Activated naive CD4-positive, alpha-beta T cell treated with anti-CD3 and anti-CD28 coated beads, Interleukin-2, amount 50 U/mL, for 16 hours (primary cell): ENCODE measurements at places on chromosomes 13 and 19.

DNA sequence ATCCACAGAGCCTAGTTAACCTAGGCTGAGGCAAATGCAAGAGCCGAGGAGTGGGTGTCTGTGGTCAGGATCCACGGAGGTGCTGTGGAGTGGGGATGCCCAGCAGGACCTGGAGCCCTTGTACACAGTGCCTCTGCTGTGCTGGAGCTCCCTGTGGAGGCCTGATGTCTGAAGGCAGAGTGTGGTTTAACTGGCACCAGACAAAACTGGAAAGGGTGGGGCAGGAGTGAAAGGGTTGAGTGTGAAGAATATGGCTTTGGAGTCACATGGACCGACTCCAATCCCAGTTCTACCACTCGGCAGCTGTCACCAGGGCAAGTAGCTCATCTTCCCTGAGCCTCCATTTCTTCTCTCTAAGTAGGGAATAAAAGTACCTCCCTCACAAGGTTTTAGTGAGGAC, 60.3 kb upstream of the GPR12 start:
- DNase-seq: no peak

DNA sequence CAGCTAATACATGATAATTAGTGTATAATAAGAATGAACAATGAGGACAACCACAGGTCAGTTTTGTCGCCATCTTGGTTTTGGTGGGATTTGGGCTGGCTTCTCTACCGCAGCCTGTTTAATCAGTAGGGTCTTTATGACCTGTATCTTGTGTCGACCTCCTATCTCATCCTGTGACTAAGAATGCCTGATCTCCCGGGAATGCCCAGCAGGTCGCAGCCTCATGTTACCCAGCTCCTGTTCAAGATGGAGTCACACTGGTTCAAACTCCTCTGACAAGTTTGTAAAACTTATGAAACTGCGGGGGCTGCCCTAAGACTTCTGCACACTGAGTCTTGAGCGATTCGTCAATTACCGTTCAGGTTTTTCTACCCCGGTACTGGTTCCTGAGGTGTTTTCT, 21.5 kb upstream of the ADGRE1 start:
- DNase-seq: no peak

DNA sequence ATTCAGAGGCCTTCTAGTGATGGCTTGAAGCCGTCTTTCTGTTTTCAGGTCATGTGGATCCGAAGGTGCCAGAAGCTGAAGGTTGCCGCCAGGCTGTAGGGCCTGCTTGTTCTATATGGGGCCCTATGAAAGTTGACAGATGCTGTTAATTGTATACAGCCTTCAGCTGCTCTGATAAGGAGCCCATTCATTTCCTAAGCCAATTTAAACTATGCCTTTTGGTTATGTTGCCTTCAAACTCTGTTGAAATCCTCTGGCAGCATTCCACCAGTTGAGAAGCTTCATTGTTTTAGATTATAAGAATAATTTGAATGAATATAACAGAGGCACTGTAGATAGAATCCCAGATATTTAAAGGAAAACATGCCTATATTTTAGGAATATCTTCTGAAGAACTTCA, 34.4 kb downstream of the RAP2A start:
- no peak for DNase-seq

- DNase-seq: no peak
These were observed 37.3 kb downstream of the SOX1 start for GRCh38 chr13:112103961-112104880.

DNA sequence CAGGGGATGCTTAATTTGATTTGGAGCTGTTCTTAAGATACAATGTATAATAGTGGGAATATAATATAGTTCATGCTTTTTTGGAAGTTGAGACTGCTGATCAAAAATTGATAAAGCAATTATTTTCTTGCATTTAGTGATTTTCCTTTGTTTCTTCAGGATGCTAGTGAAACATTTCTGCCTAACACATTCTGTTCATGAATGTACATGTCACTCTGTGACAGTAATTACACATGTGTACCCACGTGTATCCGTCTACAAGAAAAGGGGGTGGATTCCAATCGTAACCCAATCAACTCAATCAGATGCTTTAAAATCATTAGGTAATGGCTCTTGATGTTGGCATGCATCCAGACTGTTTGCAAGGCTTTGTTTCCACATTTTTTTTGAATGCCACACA, 5.0 kb upstream of the FRY start:
- DNase-seq: no peak

DNA sequence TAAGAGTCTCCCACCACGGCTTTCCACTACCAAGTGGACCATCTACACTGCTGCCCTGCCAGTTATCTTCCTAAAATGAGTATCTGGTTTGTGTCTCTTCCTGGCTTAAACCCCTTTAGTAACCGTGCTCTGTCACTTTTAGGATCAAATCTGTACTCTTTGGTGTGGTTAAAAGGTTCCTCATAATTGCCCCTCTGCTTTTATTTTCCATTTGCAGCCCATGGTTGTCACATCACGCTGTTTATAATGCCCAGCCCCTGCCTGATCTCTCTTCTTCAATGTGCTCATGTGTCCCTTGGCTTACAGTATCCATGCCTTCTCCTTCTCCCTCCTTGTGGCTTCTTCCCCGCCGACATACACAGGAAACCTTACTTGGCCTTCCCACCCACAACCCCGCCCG, 100.1 kb downstream of the DGKH start:
- no peak for DNase-seq

- DNase-seq: no peak
These were observed 239.2 kb upstream of the SLITRK1 start for GRCh38 chr13:84121456-84121855.

GRCh38 chr13:87907202-87907601, 236.0 kb downstream of the SLITRK5 start:
- no peak for DNase-seq
